ENCODE measurements at places on chromosomes 12 and 14.

DNA sequence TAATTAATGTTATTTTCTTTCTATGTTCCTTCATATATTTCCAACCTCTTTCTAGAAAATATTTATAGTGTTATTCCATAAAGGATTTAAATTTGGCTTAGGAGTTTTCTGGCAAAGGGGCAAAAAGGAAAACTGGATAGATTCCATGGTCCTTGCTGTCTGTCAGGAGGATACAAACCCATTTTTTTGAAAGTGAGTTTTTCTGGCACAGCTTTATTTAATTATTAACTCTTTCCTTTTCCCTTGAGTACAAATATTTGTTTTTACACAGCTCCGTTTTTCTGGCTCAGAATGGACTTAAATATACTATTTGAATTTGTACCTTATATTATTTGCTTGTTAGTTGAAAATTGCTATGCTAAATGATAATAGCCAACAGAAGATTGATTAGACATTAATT lies 56.3 kb downstream of the MNAT1 start:
- peak; percentile 2 for DNase-seq

DNA sequence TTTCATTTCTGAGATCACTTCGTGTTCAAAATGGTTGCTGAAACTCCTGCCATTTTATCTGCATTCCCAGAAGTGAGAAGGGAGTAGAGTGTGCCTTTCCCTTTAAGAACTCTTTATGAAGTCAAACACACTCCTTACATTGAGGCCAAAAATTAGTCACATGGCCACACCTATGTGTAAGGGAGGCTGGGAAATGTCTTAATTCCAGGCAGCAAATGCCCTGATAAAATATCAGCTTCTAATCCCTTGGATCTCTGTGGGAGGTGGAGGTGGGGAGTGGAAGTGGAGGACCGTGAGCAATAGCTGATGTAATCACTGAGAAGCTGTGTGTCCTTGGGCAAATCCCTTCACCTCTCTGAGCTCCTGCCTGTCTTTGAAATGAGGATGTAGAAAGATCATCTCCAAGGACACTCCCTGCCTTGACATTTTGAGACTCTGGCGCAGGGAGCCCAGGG lies 22.7 kb upstream of the ANKRD9 start:
- DNase-seq: no peak

DNA sequence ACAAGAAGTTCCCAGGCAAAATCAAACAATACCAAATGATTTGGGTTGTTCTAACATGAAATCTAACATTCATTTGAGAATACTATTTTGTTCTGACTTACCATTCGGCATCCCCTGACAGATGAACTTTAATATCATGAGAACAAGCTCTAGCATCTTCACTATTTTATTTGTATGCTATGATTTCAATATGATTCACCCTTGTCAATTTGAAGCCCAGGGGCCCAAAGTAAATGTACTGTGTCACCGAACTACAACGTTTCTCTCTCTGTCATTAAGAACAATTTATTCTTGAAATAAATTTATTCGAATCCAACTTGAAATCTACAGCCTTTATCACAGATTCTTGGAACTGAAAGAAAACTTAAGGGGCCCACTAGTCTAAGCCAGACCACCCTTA lies 146.2 kb upstream of the RASSF8 start:
- DNase-seq: no peak

- no peak for DNase-seq
Measured at GRCh38 chr12:23921099-23921856, 28.2 kb downstream of the SOX5 start.

- peak; percentile 55 for DNase-seq
Measured at GRCh38 chr12:666766-667308, 3.6 kb upstream of the NINJ2 start.

- no peak for DNase-seq
Measured at GRCh38 chr14:71327691-71328090, 420.4 kb downstream of the PCNX1 start.

DNA sequence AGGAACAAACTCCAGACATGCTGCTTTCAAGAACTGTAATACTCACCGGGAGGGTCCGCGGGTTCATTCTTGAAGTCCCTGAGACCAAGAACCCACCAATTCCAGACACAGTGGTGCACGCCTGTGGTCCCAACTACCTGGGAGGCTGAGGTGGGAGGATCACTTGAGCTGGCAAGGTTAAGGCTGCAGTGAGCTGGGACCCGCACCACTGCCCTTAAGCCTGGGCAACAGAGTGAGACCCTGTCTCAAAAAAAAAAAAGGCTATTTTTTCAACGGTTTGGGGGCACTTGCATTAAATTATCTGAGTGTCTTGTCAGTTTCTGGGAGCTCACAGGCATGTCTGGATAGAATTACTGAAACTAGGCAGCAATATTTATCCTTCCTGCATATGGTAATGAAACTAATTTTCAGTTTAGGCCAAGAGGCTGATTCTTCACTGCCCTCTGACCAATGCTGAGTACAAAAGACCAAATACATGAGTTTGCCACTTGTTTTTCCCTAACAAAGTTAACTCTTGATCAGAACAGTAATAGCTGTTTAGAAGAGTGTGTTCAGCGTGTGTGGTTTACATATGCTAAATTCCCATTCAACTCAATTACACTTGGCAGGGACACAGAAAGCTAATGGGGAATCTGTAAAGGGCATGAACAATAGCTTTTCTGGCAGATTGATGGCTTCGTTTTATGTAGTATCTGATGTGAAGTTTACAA lies 65.8 kb upstream of the RASSF3 start:
- DNase-seq: no peak

- DNase-seq: no peak
Measured at GRCh38 chr12:79524507-79525148, 166.1 kb downstream of the PAWR start.

DNA sequence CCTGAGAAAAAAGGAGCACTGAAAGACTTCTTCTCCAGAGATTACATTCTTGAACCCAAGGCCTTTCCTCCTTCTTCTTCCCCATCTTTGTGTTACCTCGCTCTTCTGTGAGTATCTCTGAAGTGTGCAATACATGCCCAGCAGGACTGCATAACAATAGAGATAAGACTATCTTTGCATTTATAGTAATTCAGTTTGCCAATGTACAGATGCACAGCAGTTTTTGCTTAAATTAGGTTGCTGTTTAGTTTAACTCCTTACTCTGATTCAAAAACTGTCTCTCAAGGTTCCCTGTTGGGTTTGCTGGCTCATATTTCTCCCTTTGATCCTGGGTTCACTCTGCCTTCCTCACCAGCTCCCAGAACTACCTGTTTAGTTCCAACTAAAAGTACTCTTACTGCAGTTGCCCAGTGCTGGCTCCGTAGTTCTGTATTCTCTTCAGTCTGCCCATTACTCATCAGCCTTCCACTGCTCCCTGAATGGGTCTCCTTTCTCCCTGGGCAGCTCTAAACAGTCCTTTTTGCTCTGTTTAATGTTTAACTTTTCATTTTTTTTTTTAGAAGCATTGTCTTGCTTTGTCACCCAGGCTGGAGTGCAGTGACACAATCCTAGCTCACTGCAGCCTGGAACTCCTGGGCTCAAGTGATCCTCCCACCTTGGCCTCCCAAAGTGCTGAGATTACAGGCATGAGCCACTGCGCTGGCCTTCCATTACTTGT lies 180.6 kb upstream of the CAND1 start:
- DNase-seq: peak; percentile 94

DNA sequence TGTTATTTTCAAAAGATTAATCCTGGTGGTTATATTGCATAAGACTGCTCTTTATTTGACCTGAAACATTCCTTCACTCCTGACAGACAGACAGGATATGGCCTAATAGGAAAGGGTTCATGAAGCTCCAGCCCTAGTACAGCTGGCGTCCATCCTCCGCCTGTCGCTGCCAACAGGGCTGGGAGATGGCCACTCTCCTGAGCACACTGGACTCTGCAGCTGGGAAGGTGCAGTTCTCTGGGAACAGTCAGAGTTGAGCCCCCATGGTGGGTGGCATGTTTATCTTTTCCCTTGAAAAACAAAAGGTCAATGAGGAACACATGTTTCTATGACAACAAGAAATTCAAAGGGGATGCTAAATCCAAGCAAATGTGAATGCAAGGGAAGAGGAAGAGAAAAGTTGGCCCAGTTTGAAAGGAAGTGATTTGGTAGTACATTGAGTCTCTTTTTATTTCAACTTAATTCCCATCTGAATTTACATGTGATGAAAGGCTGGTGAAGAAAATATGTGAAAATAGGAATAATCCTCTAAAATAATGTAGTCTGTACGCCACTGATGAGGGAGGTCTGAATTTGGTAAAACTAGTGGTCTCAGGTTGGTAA lies 89.9 kb upstream of the DCN start:
- DNase-seq: no peak

- no peak for DNase-seq
Measured at GRCh38 chr12:19841451-19841850, 402.2 kb downstream of the AEBP2 start.

DNA sequence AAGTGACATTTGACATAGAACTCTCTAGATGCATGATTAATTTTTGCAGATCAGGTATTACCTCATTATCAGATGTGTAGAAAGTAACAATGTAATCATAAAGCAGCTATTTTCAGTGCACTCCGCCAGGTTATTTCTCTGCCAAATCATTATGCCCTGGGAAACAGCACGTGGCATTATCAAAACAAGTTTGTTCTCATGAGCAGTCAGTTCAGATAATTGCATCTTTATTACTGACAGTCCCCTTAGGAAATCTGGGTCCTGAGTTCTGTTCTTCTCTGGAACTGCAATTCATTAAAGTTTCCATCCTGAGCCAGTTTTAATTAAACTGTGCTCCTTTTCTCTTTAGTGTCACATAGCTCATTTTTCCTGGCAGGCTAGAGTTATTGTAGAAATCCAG lies 94.7 kb upstream of the KRR1 start:
- no peak for DNase-seq

- no peak for DNase-seq
Measured at GRCh38 chr12:82486524-82487235, 128.4 kb downstream of the METTL25 start.

GRCh38 chr14:34029921-34030334 lies 79.1 kb upstream of the EGLN3 start:
- no peak for DNase-seq

Measured in DMS53 (cell line).